Stimulated activated CD8-positive, alpha-beta memory T cell treated with anti-CD3 and anti-CD28 coated beads, Interleukin-4, amount 100 ng/mL, for 48 hours (primary cell): ENCODE measurements at places on chromosomes 4 and X.

DNA sequence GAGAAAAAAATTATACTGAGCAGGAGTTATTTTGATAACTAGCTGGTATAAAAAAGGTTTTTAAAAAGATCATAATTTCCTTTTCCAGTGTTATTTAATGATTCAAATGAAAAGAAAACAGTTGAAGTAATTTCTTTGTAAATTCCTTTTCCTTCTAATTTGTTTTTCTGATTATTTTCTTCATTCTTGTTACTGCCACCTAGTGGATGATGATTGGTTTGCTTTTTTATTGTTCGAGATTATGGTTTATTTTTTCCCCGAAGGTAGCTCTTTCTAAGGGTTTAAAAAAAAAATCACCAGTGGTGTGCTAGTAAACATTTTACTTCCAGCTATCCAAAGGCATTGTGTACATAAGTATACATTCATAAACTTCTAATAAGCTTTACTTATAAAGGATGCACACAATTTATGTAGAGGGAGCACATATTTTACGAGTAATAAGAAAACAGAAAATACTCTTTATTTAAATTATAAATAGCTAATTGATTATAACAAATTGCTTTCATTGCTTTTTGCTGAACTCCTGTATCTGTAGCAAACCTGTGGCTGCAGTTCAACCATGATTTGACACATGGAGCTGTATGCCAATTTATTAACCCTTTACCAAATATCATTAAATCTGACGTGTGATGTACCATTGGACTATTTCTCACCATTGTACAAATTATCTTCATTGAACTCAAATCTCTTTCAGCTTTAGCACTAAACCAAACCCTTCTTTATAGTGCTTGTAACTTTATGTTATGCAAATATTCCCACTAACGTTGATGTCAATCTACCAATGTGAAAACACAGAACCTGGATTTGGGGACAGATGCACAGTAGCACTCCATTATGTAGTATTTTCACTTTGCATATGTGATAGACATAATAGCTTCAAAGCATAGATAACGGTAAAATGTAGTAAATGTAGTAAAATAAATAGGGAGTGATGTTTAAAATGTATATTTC is 97.8 kb upstream of the ANK2 start:
- DNase-seq, result no peak

GRCh38 chrX:115226929-115227328 is 7.0 kb downstream of the LRCH2 start:
- no peak for DNase-seq

DNA sequence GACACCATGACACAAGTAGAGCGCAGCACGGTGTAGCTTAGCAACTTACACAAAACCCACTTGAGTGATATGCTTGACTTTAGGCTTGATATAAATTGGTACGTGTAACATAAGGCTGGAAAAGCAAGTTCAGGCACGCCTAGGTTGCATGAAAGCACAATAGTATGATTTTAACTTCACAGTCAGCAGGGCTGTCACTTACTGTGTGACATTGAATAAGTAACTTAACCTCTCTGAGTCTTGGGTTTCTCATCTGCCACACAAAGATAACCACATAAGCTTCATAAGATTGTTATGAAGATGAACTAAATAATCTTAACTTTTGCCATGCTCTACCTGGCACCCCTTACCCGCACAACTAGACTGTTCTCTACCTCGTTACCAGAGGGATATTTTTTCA is 9.5 kb downstream of the SRD5A3 start:
- DNase-seq, result no peak

GRCh38 chr4:174538123-174538875 is 16.0 kb upstream of the HPGD start:
- DNase-seq, result no peak

DNA sequence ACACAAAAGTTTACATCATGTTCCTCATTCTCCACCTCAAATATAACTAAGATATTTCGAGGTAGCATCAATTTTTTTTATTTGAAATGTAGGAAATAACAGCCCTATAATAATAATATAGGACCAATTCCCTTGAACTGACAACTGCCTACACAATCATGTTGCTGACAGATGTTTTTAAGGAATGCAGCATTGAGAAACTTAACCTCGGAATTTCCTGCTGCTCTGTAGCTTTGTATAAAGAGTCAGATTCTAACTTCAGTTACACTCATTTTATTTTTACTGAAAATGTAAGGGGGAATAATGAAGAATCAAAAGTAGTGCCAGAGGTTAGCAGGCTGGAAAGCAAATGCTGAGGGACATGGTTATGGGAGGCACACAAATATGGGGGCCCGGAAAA is 235.8 kb downstream of the RBMX2 start:
- no peak for DNase-seq

DNA sequence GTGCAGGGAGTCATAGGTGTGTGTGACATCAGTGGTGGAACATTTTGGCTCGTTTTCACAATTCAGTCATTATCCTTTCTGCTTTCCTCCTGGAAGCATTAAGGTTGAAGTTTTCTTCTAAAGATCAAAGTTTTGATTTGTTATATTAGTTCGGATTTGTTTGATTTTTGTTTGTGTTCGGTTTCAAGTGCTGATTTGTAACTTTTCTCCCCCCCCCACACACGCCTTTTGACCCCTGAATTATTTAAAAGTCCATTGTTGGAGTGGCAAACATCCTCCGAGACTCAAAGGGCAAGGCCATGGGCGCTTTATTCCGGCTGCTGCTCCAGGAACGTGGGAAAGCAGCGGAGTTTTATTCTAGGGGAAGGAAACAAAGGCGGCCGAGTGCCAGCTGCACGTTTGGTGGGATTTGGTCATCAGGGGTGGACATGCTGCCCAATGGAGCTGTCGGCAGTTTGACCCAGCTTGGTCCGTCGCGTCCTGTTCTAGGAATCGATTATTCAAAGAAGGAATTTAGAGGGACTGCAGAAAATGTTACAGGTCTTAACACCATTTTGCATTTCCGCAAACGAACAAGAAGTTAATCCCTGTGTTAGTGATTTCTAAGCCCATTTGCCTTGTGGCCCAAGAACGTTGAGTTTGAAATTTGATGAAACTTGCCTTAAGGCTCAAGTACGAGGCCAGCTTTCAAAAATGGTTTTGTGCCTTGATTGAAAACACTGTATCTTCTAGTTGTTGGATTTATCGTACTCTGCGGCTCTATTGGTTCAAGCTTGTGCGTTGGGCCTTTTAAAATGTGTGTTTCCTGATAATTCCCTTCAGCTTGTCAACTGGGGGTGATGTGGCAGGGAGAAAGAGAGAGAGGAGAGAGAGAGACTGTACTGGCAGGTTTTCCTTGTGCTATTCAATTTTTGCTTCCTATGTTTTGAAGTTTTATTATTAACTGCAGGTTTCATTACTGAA is 565 bp upstream of the ZNF41 start:
- no peak for DNase-seq

- DNase-seq, result no peak
These were observed 68.2 kb downstream of the FAT4 start for GRCh38 chr4:125382995-125383394.

DNA sequence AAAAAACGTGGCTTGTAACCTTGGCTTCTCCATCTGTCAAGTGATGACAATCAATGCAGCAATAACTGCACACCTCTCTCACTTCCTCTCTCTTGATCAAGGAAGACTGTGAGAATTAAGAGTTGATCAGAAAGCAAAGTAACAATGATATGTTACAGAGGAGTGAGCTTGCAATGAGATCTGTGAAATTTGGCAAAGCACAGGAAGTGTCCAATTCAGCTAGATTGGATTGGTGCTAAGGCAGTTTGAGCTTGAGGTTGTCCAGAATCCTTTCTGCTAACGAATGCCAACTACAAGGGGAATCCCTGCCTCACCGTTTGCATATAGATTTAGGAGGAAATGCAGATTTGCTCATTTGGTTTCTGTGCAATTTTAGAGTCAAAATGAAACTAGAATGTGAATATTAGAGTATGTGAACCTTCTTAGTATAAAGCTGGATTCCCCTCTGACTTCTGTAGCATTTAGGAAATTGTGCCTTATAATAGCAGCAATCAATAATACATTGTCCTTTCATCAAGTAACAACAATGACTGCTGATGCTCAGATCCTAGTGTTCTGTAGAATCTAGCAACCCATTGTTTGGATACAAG is 346.4 kb downstream of the PTTG2 start:
- DNase-seq, result no peak

DNA sequence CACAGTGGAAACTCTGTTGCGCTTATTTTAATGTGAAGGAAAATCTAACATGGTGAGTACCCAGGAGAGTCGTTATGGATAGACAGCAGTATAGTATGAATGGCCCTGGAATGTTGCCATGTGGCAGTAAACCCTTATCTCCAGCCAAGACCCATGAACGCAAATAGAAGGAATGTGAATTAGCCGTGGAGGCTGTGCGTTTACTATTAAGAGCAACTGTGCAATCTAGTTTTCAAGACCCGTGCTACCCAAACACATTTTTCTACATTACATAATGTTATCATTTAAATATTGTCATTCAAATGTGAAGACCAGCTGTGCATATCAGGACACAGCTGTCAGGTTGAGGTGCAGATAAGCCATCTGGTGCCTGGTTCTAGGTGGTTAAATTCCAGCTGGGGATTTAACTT is 13.3 kb upstream of the AGA start:
- no peak for DNase-seq

- DNase-seq, result peak; percentile 49
These were observed 26.6 kb downstream of the ZRSR2 start for GRCh38 chrX:15816886-15817285.

DNA sequence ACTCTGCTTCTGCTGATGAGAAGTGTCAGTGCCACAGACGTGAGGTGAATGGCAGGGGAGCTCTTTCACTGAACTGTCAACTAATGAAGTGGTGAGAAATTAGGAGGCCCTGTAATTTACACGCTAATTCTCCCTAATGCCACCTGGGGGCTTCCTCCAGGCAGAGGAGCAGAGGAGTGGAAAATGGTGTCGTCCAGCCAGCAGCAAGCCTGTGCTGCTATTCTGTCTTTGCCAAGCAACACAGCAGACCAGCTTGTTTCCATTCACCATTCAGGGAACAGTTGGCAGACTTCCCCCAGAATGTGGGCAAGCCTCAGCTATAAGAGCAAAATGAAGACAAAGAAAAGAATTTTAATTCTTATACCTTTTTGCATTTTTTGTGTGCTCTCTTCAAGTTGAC is 245.2 kb upstream of the TET2 start:
- no peak for DNase-seq

DNA sequence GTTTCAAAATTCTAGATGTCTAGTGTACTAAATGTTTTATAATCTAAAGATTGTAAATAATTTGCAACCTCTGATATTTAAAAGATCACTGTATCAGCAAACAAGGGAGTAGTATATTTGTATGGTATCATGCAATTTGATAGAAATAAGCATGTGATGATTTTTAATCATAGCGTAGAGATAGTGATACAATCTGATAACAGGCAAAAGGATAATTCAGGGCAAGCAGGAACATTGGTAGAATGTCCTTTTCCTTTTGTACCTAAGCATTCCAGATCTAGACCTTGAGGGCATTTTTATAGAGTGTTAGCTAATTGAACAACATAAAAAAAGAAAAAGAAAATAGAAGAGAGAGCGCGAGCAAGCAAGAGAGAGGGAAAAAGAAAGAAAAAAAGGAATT is 1.4 kb downstream of the ANK2 start:
- DNase-seq, result no peak

GRCh38 chr4:56434599-56435139 is 746 bp downstream of the PPAT start:
- DNase-seq, result peak; percentile 61

DNA sequence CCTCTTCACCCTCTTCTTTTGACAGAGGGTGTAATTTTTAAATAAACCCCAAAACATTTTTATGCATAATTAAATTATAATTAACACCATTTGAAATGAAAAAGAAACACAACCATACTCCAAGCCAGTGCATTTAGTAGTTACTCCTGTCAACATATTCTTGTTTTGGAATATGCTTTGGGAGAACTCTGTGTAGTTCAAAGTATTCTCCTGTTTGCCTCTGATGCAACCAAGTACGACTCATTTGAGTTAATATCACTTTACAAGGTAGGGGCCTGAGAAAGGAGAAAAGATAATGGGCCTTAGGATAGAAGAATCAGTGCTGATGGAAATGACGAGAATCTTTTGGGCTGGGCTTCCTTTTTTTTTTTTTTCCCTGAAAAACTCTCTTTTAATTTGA is 2.7 kb downstream of the PTPN13 start:
- DNase-seq, result no peak
